AG09309 (cell line): ENCODE measurements at places on chromosomes 11 and 22.

DNA sequence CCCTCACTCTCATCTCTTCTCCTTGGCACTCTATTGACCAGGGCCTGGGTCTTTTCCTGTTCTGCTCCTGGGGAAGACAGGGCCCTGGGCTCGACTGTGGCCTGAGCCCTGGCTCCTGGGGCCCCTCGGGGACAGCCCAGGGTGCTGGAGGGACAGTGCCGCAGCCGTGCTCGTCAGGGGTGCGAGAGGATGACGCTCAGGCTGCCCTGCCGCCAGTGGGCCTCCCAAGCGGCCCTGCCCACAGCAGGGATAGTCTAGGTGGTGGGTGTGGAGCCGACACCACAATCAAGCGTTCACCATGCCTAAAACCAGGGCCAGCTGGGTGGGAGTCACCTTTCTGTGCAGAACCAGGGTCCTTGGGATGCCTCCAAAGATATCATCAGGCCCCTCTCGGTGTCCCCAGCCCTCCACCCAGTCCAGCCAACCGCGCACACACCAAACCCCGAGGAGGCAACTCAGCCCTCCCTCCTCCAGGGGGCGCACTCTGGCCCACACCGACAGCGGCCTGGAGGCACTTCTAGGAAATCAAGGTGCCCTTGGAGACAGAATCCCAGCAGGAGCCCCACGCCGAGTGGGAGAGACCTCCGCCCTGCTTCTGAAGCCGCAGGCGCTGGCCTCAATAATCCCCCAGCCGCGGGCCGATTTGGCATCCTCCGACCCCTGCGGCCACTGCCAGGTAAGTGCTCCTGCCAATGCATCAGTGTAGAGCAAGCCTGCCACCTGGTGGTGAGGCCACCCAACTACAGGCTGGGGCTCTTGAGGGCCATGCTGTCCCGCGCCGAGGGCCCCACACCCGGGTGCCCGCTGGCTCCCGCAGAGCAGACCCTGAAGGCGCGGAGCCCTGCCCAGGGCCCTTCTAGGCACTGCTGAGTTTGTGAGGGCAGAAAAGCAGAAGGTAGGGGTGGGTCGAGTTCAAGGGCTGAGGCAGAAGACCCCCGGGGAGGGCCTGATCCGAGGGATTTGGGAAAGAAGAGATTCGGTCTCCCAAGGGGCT is 496.4 kb downstream of the BUD13 start:
- no peak for DNase-seq

DNA sequence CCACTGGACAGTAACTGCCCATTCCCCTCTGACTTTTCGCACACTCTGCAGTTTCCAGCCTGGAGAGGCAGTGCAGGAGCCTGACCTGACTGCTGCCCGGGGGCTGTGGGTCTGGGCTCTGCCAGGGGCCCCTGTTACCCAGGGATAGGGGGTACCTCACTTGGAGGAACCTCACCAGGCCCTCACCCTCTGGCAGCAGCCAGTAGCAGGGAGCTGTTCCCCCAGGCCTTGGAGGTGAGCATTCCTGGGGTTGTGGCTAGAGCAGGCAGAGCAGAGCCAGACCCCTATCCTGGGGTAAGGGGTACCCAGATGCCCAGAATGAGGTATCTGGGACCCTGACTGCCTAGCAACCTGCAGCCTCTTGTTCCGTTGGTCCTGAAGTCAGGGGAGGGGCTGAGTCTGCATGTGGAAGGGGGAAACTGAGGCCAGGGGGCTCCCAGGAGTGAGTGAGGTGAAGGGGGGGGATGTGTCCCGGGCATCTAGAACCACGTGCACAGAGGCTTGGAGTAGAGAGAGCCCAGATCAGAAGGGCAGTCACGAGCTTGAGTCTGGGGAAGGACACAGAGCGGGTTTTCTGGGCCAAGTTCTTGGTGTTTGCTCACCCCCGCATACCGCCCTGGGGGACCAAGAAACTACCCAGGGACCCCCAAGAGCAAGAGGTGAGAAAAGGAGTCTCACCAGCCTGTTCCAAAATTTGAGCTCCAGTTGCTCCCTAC is 43.9 kb upstream of the ACCSL start:
- no peak for DNase-seq

- DNase-seq, result no peak
Observed at GRCh38 chr22:44200855-44201550, 20.3 kb downstream of the PARVG start.

GRCh38 chr22:23549198-23549595 is 30.9 kb downstream of the IGLL1 start:
- DNase-seq, result no peak

DNA sequence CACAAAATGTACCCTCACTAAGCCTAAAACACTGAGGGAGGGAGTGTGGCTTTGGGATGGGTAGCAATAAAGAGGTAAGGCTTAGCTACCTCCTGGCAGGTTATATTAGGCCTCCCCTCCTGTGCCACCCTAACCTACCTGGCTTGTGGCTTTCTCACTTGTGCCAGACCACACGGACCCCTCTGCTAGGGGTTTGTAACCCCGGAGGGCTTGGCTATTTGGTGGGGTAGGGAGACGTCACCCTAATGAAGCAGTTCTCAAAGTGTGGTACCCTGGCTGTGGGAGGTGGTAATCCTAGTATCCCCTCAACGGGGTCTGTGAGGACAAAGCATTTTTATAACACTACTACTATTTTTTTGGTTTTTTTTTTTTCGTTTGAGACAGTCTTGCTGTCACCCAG is 9.0 kb upstream of the MCM5 start:
- DNase-seq, result no peak

DNA sequence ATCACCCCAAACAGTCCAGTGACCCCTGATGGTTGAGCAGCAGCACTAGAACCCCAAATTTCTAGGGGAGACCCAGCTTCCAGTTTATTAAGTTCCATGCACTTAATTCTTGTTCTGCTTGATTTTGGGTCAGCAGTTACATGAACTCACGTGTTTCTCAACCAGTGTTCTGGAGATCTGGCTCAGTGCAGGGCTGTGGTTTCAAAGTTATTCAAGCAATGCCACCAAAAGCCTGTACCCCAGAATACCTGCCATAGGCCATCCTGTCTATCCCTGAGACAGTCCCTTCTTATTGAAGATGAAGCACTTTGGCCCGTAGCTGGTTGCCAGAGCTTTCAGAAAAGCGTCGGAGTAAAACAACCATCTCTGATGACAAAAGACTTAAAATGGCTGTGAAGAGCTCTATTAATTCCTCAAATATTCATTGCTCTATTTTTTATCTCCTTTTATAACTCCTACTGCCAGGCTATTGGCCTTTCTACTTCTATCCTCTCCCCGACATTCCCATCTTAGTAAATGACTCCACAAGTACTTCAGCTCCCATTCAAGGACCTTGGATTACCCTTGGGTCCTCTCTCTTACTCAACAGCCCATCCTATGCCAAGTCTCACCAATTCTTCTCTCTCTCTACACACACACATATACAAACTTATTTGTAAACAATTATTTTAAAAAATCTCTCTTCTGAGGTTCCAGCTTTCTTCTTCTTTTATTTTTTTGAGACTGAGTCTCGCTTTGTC is 18.0 kb upstream of the VPREB1 start:
- no peak for DNase-seq
